Colonic mucosa (tissue), 4 donors: ENCODE measurements at places on chromosomes 1 and 21. TPM values are rescaled to one million over a fixed set of nuclear protein-coding genes. Genes with fewer than 3 reads are reported as not detected.
A peak's percentile ranks its signal among the peaks of the same experiment; 100 is the strongest.

DNA sequence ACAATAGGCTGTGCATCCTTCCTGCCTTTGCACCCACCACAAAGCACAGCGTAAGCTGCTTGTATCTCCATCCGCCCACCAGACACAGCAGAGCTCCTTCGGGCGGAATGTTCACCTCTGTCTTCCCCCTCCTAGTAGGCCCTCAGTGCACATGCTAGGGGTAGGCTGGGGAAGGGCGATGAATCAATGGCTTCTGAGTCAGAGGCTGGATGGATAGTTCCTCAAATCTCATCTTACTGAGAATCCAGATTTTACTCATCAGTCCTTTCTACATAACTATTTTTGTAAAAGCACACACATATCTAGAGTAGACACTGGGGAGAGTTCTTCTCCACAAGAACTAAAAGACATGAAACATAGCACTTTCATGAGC is 73.8 kb downstream of the BCAR3 start:
- no peak overlapping the region for H3K4me3 ChIP-seq
- H3K27ac ChIP-seq = no peak overlapping the region
- no peaks in the 10 kb centered on the region for H3K27me3 ChIP-seq
- no peak for DNase-seq

- DNase-seq = no peak
- H3K4me3 ChIP-seq = no peak overlapping the region
- H3K4me1 ChIP-seq = no peaks in the 10 kb centered on the region
- H3K27me3 ChIP-seq = no peaks in the 10 kb centered on the region
- H3K36me3 ChIP-seq = no peaks in the 10 kb centered on the region
- H3K27ac ChIP-seq = no peak overlapping the region
Observed at GRCh38 chr1:243407284-243408018, 151.6 kb downstream of the SDCCAG8 start.

Gene CELSR2
- total RNA-seq = 6.1 TPM

Gene PGBD2
- 7.2 TPM for total RNA-seq

Gene BTBD8
- 3.1 TPM for total RNA-seq

GRCh38 chr1:86546787-86547221 is at the start of gene CLCA4:
Gene CLCA4 (plus strand): TSS chr1:86547078. CDS start chr1:86547120, 42 bp downstream.
- no peaks in the 10 kb centered on the region for H3K27me3 ChIP-seq
- no peak for DNase-seq
- no peaks in the 10 kb centered on the region for H3K36me3 ChIP-seq

Gene NRIP1
- 89.3 TPM for total RNA-seq

- no peak for DNase-seq
- H3K27ac ChIP-seq = no peak overlapping the region
- no peaks in the 10 kb centered on the region for H3K36me3 ChIP-seq
- no peak overlapping the region for H3K4me3 ChIP-seq
- no peaks in the 10 kb centered on the region for H3K4me1 ChIP-seq
Observed at GRCh38 chr1:2952371-2952770, 68.9 kb upstream of the ACTRT2 start.

Gene DHX9
- 99.2 TPM for total RNA-seq

- no peak overlapping the region for H3K4me3 ChIP-seq
- no peak for DNase-seq
- H3K27me3 ChIP-seq = no peaks in the 10 kb centered on the region
- no peak overlapping the region for H3K27ac ChIP-seq
- H3K4me1 ChIP-seq = no peaks in the 10 kb centered on the region
- no peaks in the 10 kb centered on the region for H3K36me3 ChIP-seq
Observed at GRCh38 chr1:45906883-45907282, 103.5 kb downstream of the MAST2 start.

GRCh38 chr1:57553666-57554065 is 129.8 kb upstream of the DAB1 start:
- H3K4me3 ChIP-seq = no peak overlapping the region
- no peaks in the 10 kb centered on the region for H3K27me3 ChIP-seq
- DNase-seq = no peak
- no peak overlapping the region for H3K27ac ChIP-seq
- H3K36me3 ChIP-seq = no peaks in the 10 kb centered on the region

Gene RAB29
- total RNA-seq = 7.5 TPM

Gene SPRR3
- not detected for total RNA-seq

Gene IARS2
- total RNA-seq = 80.6 TPM

Gene MEGF6
- 5.2 TPM for total RNA-seq

GRCh38 chr1:21239221-21239620 is 51.0 kb downstream of the ECE1 start:
- no peak overlapping the region for H3K4me3 ChIP-seq
- no peaks in the 10 kb centered on the region for H3K4me1 ChIP-seq
- H3K27me3 ChIP-seq = no peaks in the 10 kb centered on the region
- peaks cover 15% of the 10 kb centered on the region for H3K36me3 ChIP-seq

DNA sequence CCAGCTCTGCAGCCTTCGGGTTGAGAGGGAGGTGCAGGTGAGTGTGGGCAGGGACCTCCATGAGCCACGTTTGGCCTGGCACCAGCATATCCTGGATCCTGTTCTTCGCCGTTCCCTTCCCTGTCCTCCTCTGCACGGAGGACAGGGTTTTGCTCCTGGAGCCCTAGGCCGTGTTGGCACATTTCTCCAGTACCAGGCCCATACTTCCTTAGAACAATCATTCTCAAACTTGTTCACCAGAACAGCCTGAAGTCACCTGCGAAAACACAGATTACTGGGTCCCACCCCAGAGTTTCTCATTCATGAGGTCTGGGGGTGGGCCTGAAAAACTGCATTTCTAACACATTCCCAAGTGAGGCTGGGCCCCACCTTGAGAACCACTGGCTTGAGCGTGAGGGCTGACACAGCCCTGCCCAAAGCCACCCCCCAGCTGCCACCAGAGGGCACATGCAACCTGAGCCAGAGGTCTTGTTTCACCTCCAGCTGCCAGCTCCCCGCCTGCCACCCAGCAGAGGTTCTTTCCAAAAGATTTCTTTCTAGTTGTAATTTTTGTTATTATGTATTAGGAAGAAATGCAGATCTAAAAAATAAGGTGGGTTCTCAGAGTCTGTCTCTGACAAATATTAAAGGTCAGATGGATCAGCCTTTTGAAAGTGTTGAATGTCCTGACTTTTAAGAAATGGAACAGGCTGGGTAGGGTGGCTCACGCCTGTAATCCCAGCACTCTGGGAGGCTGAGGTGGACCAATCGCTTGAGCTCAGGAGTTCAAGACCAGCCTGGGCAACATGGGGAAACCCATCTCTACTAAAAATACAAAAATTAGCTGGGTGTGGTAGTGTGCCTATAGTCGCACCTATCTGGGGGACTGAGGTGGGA is 39.6 kb upstream of the LDLRAP1 start:
- DNase-seq = peak; percentile 80
- no peak overlapping the region for H3K27ac ChIP-seq
- H3K4me3 ChIP-seq = no peak overlapping the region
- H3K4me1 ChIP-seq = peaks cover 7% of the 10 kb centered on the region

Gene OR2T33
- total RNA-seq = not detected

Gene ZSWIM5
- total RNA-seq = 9.0 TPM

DNA sequence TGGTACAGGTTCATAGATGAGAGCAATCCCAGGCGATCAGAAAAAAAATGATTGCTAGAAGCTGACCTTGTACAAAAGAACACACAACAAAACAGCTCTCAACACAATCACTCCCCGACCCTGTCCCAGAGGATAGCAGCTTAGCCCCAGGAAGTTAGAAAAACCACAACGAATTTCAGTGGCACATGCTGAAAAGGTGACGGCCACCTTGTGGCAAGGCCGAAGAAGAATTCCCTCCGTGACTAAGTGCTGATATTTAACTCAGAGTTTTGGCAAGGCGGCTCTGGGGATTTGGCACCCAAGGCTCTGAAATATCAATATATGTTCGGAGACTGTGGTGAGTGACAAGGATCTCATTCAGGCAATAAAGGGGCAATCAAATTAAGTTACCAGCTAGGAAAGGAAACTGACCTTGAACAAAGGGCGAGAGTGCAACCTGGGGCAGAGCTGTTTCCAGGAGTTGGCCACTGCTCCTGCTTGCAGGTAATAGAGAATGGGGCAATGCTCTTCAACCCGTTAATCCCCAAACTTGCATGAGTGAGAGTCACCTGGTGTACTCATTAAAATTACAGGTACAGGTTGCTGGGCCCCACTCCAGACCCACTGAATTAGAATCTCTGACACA is 96.2 kb downstream of the BEND5 start:
- H3K4me1 ChIP-seq = no peaks in the 10 kb centered on the region
- DNase-seq = no peak
- H3K4me3 ChIP-seq = no peak overlapping the region
- H3K27ac ChIP-seq = no peak overlapping the region
- no peaks in the 10 kb centered on the region for H3K27me3 ChIP-seq

Gene SPRR2G
- not detected for total RNA-seq
